ENCODE measurements at places on chromosomes 2 and 18.

DNA sequence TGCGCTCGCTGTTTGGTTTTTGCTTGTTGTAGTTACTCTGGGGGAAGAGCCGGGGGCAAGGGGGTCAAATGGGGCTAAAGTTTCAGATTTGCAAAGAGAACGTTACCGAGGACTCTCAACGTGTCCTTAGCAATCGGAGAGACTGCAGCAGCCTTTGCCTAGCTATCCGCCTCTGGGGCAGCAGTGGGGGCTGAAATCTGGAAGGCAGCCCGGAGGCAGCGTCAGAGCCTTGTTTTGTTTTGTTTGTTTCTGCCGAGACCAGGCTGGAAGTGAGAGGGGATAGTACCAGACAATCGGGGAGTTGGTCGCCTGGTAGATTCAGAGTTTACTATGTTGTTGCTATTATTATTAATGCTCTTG, 1.2 kb downstream of the CDH20 start:
- no peak for DNase-seq

DNA sequence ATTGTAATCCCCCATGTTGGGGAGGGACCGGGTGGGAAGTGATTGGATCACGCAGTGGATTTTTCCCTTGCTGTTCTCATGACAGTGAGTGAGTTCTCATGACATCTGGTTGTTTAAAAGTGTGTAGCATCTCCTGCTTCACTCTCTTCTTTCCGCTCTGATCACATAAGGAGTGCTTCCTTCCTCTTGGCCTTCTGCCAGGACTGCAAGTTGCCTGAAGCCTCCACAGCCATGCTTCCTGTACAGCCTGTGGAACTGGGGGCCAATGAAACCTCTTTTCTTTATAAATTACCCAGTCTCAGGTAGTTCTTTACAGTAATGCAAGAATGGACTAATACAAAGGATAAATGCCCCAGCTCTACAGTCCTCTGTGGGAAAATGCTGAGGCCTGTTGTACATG, 437.5 kb upstream of the NXPH2 start:
- DNase-seq = no peak

GRCh38 chr18:64893349-64893748, 744.5 kb upstream of the LINC00305 start:
- no peak for DNase-seq

- no peak for DNase-seq
These were observed 92.2 kb downstream of the ALPK2 start for GRCh38 chr18:58536534-58537271.

GRCh38 chr2:132651115-132652045, 18.6 kb downstream of the LYPD1 start:
- peak; percentile 73 for DNase-seq

DNA sequence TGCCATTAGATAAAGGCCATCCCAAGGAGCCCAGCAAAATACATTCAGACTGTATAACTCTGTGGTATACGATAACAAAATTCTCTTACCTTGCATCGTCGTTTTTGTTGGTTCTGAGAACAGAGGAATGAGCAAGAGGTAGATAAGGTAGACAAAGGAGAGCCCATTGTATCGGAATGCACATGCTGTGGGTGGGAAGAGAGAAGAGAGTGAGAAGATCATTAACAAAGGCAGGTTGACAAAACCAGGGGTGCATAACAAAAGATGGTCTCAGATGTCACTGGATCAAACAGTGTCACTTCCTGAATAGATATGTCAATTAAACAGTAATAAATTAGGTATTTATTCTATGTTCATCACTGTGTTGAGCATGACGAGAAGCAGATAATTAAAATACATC, 83.3 kb downstream of the PIEZO2 start:
- DNase-seq = no peak

DNA sequence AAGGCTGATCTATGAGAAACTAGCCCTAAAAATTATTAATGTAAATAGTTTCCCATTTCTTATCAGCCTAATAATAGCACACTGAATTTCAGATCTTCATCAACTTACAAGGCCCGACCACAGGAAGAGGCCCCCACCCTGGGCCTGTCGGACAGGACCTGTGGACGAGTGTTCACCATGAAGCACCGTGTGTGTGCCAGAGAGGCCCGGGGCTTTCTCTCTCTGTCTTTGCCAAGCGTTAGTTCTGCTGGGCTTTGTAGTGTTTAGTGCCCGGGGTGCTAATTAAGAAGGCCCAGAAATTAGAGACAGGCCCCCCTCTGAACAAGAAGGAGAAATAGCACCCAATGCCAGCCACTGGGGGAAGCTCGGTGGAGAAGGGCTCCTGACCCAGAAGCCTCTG, 265.7 kb downstream of the TWIST2 start:
- DNase-seq = no peak

- no peak for DNase-seq
These were observed 544.7 kb downstream of the PARD3B start for GRCh38 chr2:205089958-205090357.

DNA sequence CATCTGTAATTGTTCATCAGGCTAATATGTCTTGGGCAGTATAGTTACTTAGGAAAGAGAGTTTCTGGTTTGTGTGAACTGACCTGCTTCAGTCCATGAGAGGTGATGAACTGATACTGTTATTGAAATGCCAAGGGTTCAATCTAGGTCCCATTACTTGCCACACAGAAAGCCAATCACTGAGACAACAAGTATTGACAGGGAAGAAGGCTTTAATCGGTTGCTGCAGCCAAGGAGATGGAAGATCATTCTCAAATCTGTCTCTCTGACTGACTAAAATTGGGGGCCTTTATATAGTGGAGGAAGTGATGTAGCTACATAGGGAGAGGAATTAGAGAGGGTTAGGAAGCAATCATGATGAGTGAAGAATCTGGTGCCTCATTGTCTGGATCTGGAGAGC, 19.9 kb upstream of the FAM98A start:
- DNase-seq = no peak

DNA sequence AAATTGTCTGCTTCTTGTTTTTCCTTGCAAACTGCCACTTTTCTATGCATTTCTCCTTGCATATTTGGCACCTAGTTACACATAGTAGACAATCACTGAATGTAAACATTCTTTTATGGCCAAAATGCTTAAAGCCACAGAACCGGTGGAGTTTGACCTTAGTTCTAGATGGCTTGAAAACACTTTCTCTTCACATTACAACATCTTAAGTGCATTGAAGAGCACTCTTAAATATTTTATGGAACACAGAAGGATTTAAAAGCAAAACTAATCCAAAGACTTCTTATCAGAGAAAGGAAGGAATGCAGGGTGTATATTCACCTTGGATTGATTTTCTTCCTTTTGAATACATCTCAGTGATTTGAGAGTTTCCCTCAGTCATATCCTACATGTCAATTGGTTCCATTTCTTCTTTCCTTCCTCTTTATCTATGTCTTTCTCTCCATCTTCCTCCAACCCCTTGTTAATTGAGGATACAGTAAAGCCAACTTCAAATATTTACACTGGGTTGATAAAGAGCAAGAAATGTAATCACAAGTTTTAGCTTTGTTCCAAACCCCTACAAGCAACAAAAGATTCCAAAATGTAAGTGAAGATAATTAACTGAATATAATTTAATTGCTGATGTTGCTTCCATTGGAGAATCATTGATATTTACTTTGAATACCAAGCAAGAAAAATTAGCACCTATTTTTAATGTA, 548.0 kb downstream of the CNTNAP5 start:
- no peak for DNase-seq

GRCh38 chr18:23422751-23423418, 30.2 kb upstream of the RIOK3 start:
- DNase-seq = peak; percentile 35

GRCh38 chr2:42755191-42755880, 8.6 kb downstream of the OXER1 start:
- no peak for DNase-seq

DNA sequence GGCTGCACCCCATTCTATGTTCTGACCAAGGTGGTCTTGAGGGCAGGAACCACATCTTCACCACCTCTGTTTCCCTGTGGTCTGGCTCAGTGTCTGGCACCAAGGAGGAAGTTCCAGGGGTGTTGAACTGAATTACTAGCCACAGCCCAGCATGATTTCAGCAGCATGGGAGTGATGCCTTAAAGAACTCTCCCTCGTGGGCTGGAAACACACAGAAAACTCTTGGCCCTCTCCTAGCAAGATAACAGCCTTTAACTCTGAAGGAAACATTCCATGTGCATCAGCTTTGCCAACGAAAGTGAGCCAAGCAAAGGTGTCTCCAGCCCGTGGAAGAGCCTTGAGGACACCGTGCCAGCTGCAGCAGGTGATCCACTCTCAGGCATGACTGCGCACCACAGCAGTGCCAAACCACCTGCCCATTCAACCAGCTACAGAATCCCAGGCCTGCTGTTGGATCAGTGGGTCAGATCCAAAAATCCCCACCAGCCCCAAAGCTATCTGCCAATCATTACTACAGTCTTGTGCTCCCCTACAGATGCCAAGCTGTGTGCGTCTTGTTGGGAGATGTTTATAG, 124.8 kb downstream of the TTC32 start:
- no peak for DNase-seq

- DNase-seq = no peak
These were observed 61.1 kb downstream of the EIF5B start for GRCh38 chr2:99398303-99398702.

DNA sequence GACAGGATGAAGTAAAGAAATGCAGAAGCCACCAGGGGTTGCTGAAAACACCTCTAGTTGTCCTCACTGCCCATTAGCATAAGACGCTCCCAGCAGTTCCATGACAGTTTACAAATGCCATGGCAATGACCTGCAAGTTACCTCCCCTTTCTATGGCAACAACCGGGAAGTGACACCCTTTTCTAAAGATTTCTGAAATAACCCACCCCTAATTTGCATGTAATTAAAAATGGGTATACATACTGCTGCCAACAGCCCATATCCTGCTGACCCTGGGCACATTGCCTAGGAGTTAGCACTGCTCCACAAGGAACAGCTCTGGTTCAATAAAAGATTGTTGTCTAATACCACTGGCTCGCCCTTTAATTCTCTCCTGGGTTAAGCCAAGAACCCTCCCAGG, 178.3 kb upstream of the LRATD1 start:
- no peak for DNase-seq

- no peak for DNase-seq
These were observed 28.4 kb downstream of the MEX3C start for GRCh38 chr18:51168960-51169662.

DNA sequence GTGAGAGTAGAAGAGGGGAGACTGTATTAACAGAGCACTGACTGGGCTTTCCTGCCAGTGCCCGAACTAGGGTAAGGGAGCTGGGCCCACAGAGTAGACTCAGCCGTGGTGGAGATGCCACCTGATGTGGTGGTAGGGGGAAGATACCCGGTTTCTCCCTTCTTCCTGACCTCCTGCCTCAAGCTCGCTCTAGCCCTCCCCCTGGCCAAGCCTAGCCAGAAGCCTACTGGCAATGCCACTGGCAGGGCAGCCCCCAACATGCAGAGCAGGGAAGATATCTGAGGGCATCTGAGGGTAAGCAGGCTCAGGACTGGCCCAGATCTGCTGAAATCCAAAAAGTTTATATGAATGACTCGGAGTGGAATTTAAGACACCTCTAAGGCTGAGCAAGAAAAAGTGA, 162.6 kb upstream of the SMAD2 start:
- DNase-seq = no peak

- DNase-seq = no peak
These were observed 23.9 kb downstream of the MAP4K3 start for GRCh38 chr2:39413063-39413737.

DNA sequence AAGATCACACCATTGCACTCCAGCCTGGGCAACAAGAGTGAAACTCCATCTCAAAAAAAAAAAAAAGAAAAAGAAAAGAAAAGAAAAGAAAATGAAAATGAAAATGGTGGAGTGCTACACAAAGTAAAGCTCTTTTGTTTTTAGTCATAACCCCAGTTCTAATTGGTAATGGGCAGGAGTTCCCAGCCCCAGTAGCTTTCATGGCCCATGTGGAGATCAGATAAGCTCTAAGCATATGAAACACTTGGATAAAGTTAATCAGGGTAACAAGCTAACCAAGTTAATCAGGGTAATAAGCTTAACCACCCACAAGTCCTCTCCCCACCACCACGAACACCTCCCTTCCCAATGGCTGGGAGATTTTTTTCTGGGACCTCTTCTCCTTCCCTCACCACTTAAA, 240.8 kb downstream of the BCL11A start:
- no peak for DNase-seq

GRCh38 chr2:225052703-225053102, 10.4 kb upstream of the DOCK10 start:
- no peak for DNase-seq

- DNase-seq = peak; percentile 79
These were observed 2.4 kb downstream of the SMAD7 start for GRCh38 chr18:48948112-48949049.

GRCh38 chr18:10893196-10893595, 256.2 kb downstream of the PIEZO2 start:
- DNase-seq = no peak

DNA sequence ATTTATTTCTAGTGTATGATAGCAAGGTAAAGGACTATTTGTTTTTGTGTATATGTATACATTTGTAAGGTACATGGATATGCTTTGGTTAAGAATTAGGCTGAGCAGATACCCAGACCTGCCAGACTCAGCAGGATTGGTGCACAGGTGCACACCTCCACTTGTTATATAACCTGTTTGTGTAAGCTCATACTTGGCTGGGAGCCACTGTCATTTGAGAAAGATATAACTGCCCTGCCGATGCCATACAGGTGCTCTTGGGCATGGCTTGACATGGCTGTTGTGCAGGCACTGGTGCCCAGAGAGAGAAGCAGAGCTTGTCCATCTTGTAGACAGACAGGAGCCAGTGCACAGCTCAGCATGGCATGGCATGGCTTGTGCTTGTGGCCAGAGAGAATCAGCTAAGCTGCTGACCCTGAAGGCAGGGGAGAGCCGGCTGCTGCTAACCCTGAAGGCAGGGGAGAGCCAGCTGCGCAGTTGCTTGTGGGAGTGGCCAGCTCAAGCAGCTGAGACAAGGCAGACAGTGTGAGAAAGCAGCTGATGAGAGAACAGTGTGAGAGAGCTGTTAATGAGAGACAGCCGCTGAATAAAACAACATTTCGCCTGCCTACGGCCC, 136.5 kb downstream of the RNF144A start:
- no peak for DNase-seq

DNA sequence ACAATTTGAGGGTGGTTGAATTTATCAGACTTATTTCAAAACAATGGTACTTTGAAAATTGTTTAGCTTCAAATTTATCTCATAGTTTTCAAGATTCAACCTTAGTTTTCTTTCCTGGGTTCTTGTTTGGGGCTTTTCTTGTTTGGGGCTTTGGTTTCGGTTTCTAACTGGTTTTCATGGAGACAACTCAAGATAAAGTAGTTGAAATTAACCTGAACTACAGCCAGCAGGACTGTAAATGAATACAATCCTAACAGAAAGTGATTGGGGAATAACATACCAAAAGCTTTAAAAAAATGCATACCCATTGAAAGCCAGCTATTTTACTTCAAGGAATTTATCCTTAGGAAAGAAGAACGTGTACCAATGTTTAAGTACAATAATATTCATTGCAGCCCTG, 133.5 kb upstream of the SLC14A2 start:
- DNase-seq = no peak

DNA sequence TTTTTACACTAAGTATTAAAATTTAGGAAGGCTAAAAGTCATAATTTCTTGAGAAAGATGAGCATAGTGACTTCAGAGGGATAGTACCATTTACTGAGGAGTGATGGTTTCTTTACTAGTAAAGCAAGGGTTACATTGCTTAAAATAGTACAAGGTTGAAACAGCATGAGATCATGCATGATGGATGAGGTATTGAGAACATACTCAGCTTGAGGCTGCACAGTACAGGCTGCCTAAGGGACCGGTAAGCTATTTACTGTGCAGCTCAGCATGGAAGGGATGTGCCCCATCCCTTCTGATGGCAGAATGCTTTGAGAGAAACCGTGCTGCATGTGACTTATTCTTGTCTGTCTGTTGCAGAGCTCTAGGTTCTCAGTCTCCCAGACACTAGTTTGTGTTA, 122.1 kb downstream of the EML6 start:
- DNase-seq = no peak

Measured in brain microvascular endothelial cell (primary cell).